SK-N-DZ (cell line): ENCODE measurements at places on chromosomes 2 and 18.

DNA sequence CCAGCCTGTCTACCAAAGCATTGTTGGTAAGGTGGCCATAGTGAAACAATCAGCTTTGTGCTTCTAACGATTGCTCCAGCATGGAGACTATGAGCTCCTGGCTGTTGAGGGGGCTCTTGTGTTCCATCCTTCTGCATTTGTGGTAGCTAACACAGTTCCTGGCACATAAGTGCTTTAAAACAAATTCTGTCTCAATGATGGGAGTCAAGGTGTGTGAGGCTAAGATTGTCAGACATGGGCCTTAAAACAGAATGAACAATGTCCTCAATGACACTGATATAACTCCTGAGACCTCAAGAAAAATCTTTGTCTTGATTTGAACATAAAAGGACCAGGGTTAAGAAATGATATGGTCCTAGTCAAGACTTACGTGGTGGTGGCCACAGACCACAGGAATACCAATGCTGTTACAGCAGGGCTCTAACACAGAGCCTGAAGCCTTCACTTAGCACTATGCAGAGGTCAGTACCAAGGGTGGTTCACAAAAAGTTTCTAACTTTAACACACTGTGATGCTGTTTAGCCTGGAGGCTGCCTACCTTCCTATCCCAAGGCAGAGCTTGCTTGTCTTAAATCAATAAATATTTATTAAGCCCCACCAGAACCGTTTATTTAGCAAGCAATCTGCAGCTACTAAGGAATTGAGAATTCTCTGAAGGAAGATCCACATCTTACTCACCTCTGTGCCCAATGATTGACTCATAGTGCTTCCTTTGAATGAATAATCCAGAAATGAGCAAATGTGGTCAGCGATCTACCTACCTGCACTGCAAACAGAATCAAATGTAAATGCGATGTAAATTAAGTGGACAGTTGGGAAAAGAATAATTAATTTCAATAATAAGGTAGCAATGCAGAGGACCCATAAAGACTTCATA lies 35.1 kb downstream of the EVA1A start:
- no peak for DNase-seq

DNA sequence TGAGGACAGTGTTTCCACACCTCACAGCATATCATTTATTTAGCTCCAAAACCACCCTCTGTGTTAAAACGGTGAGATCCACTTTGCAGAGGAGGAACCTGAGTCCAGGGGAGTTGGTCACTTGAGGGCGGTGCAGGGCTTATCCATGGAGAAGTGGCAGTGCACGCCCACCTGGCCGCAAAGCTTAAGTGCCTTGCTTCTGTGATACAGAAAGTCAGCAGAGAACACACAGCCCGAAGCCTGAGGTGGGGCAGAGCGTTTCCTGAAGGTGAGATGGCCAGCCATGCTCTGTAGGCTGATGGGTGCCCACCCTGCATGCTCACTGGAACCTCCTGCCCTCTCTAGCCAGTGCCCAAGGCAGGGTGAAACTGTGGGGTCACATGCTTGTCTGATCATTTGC lies 87.3 kb downstream of the SH3RF3 start:
- no peak for DNase-seq

DNA sequence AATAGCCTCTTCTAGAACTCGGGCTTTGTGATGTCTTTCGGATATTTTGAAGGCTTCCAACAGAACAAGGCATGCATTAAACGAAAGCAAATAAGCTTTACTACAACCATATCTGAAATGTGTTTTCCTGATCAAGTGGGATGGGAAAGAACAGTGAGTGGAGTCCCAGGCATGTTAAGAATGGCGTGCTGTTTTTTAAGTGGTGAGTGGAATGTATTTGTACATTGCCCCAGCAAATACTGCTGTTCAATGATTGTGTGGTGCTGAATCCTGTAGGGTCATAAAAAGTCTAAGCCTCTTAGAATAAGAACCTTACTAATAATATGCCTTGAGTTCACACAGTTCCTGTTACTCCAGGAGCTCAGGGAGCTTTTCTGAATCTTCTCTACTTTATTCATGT lies 52.5 kb downstream of the POMC start:
- DNase-seq = no peak

- DNase-seq = no peak
These were observed 22.8 kb downstream of the PRKCE start for GRCh38 chr2:45674035-45674816.

- no peak for DNase-seq
These were observed 110.9 kb upstream of the FAM98A start for GRCh38 chr2:33709951-33710350.

DNA sequence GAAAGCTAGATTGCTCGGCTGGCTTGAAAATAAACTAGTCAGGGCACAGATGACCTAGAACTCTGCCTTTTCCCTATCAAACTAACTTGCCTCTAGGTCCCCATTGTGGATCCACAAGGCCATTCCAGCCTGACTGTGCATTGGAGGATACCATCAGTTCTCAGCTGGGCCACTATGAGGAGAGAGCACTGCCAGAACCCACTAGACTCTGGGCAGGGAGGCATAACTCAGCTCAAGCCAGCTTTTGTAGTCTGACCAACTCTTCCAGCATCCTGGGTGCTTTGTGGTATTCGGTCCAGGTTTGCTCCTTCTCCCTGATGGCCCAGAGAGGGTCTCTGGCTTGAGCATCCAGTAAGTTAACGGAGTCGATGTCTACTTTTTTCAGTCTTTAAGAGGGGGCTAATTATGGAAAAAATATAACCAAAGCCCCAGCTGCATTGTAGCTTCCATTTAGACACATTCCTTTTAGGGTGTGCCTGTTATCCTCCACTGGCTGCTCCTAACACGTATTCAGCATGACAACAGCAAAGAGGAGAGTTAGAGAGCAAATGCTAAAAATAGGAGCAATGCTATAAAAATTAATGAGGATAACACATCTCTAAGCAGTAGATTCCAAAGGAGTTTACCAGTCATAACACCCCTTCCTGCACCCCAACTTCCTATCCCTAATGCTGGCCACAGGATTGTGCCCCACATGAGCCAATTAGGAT lies 15.2 kb downstream of the GKN2 start:
- no peak for DNase-seq

GRCh38 chr18:45540125-45540524 lies 75.2 kb upstream of the SLC14A2 start:
- no peak for DNase-seq

- DNase-seq = no peak
These were observed 147.2 kb upstream of the NOSTRIN start for GRCh38 chr2:168655207-168655606.

GRCh38 chr2:47065771-47066380 lies 89.2 kb downstream of the STPG4 start:
- no peak for DNase-seq

DNA sequence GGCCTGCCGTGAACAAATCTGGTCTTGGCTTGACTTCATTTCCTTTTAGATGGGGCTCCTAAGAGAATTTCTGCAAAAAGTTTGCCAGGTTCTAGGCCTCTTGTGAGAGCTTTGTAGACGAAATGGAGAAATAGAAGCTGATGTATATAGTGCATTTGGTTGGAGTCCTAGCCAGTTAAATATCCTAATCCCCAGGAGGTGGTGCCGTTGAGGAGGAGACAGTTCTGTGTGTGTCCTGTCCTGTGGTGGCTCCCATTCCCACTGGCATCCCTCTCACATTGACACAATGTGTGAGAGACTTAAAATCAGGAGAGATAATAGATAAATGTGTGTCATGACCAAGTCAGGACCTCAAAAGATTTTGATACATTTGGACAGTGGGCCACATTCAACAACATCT lies 34.6 kb upstream of the DNER start:
- DNase-seq = no peak

DNA sequence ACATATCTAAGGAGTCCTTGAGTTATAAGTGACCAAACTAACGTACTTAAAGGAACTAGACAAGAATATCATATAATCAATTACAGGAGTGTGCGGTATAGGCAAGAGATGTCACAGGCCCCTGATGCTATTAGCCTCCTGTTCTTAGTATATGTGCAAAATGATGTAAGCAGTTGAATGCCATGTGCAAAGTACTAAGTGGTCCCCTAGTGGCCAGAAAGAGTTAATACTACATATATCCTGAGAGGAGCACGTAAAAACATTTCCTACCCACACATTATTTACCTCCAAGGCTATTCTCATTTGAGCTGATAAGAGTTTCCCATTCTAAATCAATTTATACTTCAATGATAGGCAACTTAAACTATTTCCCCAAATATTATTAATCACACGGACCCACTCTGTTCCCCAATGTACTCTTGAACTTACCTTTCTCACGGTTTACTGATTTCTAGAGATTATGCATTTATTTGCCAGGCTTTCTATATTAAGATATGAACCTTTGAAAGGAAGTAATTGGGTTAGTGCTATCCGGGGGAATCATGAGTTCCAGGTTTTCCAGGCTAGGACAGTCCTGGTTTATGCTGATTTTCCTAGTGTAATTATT lies 158.0 kb upstream of the KLHL14 start:
- peak; percentile 57 for DNase-seq

DNA sequence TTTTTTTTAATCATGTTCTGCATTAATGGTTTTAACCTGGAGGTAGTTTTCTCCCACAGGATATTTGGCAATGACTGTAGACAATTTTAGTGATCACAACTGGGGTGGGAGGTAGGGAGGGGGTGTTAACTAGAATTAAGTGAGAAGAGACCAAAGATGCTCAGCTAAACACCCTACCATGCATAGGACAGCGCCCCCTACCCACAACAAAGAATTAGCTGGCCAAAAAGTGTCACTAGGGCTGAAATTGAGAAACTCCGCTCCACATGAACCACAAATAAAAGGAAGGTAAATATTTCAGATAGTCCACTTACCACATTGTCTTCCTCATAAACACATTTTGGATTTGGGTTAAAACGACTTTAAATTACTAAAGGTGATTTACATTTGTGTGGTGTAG lies 942.6 kb downstream of the SUCLG1 start:
- DNase-seq = no peak

GRCh38 chr2:66794551-66794950 lies 359.6 kb downstream of the MEIS1 start:
- DNase-seq = no peak

DNA sequence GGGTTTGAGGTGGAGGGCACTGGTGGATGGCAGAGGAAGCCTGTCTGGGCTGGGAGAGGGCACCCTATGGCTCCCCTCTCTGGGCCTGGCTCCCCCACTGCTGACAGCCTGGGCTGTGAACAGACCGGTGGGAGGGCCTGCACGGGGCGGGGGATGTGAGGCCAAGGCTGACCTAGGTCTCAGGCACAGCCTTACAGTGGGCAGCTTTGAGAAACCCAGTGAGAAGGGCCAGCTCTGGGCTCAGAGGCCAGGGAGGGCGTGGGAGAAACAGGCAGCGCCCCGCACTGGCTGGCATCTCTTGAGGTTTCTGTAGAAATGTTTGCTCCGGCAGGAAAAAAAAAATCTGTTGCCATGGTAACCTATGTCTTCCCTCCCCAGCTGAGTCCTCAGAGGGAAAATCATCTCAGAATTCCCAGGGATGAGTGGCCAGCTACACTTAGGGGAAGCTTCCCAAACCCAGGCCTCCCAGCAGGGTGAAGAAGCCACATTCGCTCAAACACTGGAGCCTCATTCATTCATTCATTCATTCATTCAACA lies 71.7 kb upstream of the TAF1B start:
- no peak for DNase-seq

DNA sequence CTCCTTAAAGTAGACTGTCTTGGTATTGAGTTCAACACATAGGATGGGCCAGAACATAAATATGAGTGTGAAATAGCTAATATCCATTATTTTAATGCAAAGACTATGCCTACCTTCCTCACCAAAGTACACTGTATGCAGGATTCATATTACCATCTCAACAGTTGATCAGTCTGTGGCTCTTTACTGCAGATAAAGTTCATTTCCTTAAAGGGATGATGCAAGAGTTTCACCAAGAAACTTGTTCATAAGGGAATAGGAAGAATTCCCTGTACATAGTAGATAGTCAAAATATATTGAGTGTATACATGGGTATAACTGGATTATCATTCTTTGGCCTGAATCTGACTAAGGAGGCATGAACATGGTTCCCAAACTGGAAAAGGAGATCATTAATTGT lies 35.0 kb downstream of the MARS2 start:
- no peak for DNase-seq

GRCh38 chr2:221771297-221771696 lies 199.2 kb upstream of the EPHA4 start:
- no peak for DNase-seq

- DNase-seq = no peak
These were observed 1.3 kb downstream of the ATP8B1 start for GRCh38 chr18:57801761-57802212.

GRCh38 chr2:221485503-221485870 lies 86.6 kb downstream of the EPHA4 start:
- DNase-seq = no peak

DNA sequence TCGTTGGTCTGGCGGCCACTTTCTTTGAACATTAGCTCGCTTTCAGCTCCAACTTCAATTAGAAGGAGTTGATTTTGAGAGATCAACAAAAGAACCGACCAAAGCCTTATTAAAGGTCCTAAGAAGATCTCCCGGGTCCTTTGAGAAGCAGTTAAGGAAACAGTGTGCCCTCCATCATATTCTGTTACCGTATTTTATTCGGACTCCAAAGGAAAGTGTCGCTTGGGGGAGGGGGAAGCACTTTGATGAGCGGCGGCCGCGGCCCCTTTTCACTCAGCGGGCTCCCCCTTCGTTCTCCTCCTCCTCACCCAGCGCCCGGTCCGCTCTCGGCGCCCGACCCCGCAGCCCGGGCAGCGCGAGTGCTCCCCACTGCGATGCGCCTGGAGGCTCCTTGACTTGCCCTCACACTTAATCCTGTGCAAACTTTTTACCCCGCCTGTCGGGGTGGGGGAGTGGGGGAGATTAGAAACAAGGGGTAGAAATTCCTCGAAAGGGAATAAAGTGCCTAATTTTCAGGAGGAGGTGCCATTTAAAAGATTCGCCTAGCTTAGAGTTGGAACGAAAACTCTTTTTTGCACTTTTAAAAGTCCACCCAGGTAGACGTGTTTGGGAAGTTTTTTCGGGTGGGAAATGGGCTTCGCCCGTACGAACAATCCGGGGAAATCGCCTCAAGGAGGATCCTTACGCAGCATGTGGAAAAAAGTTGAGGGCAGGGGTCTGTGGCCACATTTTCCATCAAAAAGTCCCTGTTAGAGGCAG lies 1.2 kb upstream of the OTX1 start:
- DNase-seq = peak; percentile 4

GRCh38 chr2:43270930-43271615 lies 44.7 kb upstream of the ZFP36L2 start:
- DNase-seq = no peak

GRCh38 chr2:144198116-144198515 lies 321.8 kb downstream of the ZEB2 start:
- DNase-seq = no peak

DNA sequence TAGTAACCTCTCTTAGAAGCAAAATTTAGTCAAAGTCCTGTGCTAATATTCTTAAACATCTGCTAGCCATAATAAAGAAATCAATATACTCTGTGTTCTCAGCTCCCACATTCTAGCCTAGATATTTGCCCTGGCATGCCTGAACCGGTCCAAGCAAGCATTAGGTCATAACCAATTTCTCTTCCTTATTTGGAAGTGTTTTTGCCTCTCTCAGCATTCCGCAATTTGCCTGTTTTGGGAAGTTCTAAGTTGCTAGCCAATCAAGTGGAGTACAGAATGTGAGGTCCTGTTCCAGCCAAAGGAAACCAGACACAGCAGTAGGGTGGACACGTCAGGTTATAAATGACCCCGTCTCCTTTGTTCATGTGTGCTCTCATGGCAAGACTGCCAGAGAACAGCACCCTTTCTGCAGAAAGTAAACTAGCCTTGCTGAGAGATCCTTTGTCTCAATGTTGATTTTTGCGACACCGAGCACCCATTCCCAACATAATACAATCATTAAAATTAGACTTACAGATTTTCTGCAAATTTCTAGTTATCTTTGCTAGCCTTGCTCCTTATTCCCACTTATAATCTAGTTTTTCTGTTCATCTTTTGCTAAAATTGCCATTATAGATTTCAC lies 13.0 kb upstream of the SULT1C4 start:
- no peak for DNase-seq
